Stimulated activated CD8-positive, alpha-beta memory T cell treated with anti-CD3 and anti-CD28 coated beads, Interleukin-4, amount 100 ng/mL, for 4 hours (primary cell): ENCODE measurements at places on chromosomes 4 and X.

GRCh38 chrX:121975671-121976070 lies 928.3 kb downstream of the GLUD2 start:
- no peak for DNase-seq

- no peak for DNase-seq
Measured at GRCh38 chrX:72498782-72499181, 73.9 kb downstream of the HDAC8 start.

DNA sequence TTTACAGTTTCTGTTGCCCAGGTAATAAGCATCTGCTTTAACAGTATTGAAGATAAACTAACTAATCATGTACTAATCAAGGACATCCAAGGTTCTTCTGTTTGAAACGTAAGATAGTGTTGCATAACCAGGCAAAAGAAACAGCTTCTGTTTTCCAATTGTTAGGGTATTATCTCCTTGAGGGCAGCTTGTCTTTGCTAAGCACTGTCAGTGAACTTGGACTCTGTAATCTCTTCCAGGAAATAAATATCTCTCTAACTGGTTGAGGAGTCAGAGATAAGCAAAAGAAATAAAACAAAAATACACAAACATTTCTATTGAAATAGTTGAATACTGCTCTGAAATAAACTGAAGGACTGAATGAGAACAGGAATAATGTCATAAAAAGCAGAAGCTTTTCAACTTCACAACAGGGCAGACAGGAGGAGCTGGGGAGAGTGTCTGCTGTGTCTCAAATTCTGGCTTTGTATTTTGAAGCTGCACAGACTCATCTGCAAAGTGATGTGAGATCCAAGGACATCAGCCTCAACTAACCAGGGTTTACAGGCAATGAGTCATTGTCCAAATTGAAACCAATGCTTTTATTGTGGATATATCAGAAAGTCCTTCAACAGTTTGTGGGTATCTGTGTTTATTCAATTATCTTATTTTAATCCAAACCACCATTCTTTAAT lies 1253.0 kb upstream of the PCDH7 start:
- no peak for DNase-seq

- no peak for DNase-seq
Measured at GRCh38 chr4:88275516-88275915, 8.8 kb downstream of the PPM1K start.

GRCh38 chr4:154189346-154189745 lies 302.3 kb downstream of the DCHS2 start:
- DNase-seq: no peak

DNA sequence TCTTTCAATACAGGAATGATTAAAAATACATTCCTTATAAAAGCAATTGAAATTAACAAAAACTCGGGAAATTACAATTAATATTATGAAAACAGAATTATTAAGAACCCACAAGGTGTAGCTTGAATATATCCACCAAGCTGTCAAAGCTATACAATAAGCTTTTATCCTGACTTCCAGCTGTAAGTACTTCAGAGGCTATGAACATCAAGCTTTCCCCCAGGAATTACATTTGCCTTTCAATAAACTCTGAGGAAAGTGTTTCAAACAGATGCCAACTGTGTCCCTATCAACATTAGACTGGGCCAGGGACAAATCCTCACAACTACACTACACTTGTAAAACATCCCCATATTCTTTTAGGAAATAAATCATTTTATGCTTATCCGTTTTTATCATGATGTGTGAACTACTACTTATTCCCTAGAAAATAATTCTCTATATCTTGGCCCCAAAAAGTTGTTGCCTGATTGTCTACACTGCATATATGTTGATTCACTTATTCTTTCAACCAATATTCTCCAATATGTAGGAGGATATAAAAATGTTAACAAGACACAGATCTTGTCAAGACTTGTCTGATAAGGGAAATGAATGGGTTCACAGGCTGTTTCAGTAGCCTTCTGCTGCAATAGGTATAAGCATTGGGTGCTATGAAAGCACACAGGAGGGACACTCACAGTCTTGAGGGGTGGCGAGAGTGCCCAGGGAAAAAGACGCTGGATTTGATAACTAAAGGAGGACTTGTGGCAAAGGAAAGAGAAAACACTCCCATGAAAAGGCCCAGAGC lies 494.1 kb downstream of the CENPC start:
- no peak for DNase-seq

DNA sequence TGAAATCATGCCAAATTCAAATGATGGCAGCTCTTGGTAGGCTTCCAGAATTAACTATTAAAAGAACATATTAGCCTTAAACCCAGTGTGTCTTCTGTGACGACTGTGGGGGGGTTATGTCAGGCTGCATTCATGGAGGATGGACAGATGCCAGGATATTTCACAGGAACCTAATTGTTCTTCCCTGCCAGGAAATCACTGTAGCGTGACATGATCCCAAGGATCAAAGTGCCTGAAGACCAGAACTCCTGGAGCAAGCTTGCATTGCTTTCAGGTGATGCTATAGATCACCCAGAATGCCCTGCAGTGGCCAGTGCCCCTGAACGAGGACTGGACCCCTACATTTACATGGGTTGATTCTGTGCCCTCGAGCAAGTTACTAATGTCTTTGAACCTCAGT lies 1093.0 kb upstream of the TENM3 start:
- DNase-seq: no peak

- DNase-seq: no peak
Measured at GRCh38 chrX:108299101-108299591, 139.1 kb downstream of the COL4A6 start.

DNA sequence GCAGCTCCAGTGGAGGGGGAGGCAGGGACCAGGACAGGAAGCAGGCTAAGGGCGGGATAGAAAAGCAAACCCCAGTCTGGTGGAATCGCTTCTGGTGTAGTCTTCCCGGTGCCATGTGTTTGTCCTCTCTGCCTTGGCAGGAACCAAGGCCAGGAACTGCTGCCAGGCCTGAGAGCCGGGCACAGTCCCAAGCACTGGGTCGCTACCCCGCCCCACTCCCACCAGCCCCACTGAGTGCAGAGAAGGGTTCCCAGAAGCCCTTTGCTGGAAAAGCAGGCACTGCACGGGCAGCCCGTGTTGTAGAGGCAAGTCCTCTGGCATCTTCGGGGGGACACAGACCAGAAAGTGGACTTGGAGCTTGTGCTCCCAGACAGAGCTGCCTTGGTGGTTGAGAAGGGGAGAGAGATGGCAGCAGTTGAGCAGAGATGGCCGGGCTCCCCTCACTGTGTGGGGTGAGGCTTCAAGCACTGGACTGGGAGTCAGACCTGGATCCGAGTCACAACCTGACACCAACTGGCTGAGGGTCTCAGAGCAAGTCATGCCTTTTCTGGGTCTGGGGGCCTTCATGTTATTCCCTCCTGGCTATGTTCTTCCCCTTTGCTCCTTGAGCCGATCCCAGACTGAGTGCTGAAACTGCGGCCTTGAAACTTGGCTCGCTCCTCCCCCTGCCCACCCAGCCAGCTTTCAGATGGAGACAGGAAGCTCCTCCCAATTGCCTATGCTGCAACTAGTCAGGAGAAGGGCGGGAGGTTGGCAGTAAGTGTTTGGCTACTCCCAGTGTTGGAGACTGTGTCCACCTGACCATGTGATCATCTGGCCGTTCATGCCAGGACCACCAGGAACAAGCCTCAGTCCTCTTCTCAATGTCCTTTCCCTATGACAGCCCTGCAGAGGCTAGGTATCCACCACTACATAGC lies 59.7 kb upstream of the MTM1 start:
- no peak for DNase-seq

DNA sequence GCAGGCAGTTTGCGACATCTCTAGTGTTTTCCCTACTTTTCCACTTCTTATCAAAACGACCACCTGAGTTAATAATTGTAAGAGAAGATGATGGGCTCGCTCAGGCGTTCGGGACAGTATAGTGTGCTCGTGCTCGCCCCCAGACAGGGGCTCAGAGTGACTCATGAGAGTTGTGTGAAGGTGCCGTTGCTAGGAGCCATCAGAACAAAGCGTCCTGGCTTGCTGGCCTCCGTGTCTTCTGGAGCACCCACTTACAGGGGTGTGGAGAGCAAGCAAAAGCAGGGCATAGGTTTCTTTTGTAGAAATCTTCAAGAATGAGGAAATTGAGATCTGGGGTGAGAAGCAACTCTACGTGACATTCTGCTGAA lies 73.0 kb upstream of the ADGRG2 start:
- DNase-seq: no peak

- no peak for DNase-seq
Measured at GRCh38 chrX:17414027-17414658, 39.1 kb downstream of the NHS start.

DNA sequence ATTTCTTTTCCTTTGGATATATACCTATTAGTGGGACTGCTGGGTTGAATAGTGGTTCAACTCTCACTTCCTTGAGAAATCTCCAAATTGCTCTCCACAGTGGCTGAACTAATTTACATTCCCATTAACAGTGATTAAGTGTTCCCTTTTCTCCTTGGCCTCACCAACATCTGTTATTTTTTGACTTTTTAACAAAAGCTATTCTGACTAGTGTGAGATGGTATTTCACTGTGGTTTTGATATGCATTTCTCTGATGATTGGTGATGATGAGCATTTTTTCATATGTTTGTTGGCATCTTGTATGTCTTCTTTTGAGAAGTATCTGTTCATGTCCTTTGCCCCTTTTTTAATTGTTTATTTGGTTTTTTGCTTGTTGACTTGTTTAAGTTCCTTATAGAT lies 413.0 kb downstream of the MAPK10 start:
- no peak for DNase-seq

DNA sequence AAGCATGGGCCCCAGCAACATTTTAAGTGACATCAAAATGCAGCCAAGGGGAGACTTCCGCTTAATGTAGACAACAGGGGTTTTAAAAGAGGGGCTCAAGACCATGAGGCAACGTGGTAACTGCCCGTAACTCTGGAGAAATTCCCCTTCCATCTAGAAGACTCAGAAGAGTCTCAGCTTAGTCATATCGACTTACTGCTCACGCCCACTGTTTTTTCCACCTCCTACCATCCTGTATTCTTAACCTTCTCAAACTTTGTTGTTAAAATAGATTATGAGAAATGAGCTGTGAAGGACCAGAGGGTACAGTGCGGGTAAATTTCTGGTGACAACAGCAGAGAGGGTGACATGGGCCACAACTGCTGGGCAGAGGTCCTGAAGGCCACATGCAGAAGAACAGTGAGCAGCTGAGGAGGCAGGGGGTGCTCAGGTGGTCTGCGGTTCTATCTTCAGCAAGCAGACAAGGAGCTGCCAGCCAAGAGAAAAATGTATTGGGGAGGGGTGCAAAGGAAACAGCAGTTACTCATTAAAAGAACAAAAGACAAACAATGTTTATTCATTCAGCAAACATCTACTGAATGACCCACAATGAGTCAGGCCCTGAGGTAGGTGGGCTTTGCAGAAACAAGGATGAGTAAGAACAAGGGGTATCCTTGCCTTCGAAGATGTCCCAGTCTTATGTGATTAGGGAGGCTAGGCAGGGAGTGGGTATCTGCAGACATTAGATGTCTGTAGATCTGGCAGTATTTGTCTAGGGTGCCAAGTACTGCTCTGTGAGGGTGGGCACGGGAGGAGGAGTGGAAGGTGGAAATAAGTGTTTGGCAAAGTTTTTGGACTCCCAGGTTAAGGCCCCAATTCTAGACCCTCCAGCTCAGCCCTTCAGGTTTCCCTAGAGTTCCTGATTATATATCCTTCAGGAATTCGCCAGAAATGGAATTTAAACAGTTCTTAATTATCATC lies 175.3 kb downstream of the TSPAN5 start:
- DNase-seq: no peak

DNA sequence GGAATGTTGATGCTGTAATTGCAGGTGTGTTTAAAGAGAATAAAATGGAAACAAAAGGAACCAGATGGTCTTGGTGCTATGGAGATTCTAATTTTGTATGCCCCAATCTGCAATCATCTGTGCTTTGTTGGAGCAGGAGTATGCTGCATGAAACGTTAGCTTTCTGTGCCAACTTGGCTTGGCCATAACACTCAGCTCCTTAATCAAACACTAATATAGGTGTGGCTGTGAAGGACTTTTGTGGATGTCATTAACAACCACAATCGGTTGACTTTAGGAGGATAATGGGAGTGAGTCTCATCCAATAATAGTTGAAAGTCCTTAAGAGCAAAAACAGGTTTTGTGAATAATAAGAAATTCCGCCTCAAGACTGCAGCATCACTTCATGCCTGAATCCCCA lies 399.2 kb downstream of the NLGN4X start:
- no peak for DNase-seq

- no peak for DNase-seq
Measured at GRCh38 chr4:56080384-56080783, 131.6 kb downstream of the CEP135 start.

DNA sequence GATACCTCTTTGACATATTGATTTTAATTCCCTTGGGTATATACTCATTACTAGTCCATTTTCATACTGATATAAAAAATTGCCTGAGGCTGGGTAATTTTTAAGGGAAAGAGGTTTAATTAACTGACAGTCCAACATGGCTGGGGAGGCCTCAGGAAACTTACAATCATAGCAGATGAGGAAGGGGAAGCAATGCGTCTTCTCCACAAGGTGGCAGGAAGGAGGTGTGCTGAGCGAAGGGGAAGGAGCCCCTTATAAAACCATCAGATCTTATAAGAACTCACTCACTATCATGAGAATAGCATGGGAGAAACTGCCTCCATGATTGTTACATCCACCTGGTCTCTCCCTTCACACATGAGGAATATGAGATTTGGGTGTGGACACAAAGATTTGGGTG lies 42.4 kb downstream of the MSX1 start:
- DNase-seq: no peak

- no peak for DNase-seq
Measured at GRCh38 chr4:27574743-27575142, 714.1 kb downstream of the STIM2 start.

DNA sequence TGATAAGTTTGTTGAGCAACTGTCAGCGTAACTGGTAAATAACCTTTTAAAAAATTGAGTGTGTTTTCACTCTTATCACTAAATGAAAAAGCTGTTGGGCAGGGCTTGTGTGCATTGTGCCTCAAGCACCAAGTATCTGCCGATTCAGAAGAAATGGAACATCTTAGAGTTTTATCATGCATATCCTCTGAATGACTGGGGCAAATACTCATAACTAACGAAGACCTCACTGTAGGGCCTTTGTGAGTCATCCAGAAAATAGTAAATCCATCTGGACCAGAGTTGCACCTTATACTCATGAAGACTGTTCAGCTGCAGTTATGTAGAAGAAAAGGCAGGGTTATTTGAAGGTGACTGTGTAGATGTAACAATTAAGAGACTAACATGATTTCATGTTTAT lies 222.1 kb downstream of the CAMK2D start:
- DNase-seq: no peak

GRCh38 chr4:32161392-32161791 lies 1441.2 kb downstream of the PCDH7 start:
- no peak for DNase-seq

DNA sequence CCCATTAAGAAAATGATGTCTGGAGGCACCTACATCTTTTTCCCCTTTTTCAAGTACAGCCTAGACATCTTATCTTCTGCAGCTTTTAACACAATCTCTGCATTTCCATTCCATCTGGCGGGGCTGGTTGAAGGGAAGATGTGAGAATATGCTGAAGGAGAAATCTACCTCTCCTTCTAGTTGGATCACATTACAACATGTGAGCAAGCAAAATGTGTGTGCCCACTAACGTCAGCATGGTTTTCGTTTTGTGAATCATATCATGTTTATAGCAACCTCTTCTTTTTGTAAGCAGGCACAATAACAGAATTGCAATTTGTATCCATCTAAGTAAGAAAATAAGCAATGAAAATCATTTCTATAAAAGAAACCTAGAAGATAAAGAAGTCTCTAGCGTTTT lies 28.9 kb upstream of the MID1 start:
- no peak for DNase-seq
